Suprapubic skin (tissue), 4 donors: ENCODE measurements at places on chromosomes 5 and 9.

DNA sequence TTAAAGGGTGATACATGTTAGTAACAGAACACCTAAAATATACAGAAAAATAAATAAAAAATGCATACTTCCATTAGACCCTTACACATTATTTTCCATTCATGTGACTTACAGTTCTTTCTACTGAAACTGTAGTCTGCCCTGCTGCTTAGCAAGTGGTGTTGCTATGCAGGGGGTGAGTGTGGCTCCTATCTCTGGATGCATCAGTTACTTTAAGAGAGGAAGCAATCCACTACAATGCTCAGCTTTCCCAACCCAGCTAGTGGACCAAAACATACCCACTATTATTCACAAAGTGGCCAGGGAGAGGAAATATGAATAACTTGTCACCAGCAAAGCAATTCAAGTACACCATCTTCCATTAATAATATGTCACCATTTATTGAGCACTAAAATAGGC is 121.8 kb downstream of the DOCK2 start:
- DNase-seq: no peak

DNA sequence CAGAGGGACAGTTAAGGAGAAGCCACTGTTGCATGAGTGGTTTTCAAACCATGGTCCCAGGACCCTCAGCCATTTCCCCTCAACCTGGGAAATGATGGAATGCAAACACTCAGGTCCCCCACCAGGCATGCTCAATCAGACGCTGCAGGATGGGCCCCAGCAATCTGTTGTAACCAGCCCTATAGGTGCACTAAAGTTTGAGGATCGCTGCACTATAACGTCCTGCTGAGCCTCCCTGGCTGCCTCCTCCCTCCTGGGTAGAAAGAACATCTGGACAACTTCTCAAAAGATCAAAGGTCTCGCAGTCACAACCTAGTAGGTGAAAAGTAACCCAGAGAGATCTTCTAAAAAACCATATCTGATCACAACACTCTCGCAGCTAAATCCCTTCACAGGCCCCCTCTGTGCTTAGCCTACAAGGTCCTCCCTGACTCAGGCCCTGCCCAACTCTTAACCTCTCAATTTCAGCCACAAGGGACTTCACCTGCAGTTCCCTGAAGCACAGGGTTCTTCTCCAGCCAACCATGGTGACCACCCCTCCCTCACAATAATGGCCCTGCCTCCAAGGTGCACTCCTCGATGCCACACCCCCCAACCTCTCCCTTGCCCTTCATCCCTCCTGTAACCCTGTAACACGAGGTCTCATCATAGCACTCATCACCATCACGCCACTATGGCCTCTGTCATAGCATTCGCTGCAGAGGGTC is 3.5 kb downstream of the SHB start:
- DNase-seq: peak; percentile 32

DNA sequence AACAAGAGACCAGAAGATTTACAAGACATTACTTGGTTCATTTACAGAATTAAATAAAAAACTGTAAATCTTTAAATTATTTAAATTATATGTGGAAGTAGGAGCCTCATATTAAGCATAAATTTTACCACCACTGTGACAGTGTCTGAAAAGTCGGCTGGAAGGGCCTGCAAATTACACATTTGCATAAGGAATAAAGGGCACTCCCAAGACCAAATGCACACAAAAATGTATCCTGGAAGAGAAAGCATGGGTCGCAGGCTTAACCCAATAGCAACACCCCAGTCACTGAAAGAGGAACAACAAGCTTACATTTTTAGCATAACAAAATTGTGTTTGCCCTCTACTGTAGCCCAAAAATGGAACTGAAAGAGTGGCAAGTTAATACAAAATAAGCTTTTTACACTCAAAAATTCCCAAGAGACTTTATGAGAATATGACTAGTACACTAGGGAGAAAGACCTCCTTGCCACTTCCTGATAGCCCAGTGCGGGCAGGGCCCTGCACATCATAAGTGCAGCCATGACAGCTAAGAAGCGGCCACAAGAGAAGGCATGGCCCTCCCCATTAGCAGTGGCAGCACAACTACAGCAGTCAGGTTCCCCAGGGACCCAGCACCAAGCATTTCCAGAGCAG is 482.0 kb downstream of the DTWD2 start:
- DNase-seq: no peak

GRCh38 chr9:120892748-120893610 is 16.0 kb upstream of the PHF19 start:
- no peak for DNase-seq

GRCh38 chr9:127170103-127170502 is 47.7 kb upstream of the ANGPTL2 start:
- no peak for DNase-seq

DNA sequence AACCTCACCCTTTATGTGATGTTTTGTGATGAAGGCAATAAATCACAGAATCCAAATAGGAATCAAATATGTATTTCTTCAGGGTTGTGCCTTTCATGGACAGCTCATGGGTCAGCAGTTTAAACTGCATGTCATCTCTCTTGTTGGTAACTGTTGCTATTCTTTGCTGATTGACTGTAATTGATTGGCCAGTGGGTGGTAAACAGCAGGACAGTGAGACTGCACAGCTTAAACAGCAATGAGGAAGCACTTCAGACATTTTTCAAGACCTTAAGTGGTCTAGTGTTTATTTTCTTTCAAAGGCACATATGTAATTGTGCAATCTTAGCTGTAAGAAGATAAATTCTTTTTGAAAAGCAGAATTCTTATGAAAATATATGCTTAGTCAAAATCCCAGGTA is 260.5 kb downstream of the COX7C start:
- DNase-seq: no peak

DNA sequence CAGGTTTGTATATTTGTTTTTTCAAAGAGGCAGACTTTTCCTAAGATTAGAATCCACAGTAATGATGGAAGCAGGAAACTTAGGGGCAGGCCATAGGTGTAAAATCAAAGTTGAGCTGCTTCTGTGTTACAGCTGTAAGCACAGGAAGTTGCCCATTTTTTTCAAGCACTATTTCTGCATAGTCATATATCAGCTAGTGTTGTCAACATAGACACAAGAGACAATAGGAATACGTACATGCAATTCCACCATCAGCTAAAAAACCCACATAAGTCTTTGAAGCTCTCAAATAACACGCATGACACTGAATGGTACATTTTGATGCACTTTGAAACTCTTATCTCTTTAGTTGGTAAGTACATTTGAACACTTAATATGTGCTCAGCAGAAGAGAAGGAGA is 20.2 kb upstream of the SMIM15 start:
- no peak for DNase-seq

GRCh38 chr5:56986626-56986947 is 34.7 kb upstream of the MIER3 start:
- no peak for DNase-seq

DNA sequence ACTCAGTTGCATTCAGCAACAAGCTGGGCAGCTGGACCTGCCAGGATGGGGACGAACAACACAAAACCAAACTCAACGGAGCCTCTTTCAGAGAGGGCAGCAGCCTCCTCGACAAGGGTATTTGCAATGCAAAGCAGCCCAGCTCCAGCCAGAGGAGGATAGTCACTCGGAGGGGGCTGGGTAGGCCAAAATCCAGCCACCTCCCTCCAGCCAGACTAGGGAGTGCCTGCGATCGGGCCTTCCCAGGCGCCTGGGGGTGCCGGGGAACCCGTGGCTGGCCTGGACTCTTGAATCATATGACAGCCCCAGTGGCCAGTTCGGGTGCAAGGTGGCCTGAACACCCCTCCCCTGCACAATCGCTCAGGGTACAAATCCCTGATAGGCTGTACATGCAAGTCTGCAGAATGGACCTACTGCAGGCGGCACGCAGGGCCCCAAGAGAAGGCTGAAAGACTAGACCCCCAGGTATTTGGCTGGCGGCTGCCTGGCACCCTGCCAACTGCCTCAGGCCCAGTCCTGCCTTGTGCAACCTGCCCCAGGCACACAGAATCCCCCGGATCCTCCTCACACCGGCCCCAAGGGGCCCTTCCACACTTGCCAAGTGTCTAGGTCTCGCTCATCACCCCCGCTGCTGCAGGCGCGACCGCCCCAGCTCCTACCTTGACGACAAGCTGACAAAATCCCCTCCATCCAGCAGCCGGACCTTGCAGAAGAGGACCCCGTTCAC is 1.3 kb downstream of the EEIG1 start:
- no peak for DNase-seq

- DNase-seq: no peak
Observed at GRCh38 chr9:8489835-8490234, 690.3 kb upstream of the DMAC1 start.

DNA sequence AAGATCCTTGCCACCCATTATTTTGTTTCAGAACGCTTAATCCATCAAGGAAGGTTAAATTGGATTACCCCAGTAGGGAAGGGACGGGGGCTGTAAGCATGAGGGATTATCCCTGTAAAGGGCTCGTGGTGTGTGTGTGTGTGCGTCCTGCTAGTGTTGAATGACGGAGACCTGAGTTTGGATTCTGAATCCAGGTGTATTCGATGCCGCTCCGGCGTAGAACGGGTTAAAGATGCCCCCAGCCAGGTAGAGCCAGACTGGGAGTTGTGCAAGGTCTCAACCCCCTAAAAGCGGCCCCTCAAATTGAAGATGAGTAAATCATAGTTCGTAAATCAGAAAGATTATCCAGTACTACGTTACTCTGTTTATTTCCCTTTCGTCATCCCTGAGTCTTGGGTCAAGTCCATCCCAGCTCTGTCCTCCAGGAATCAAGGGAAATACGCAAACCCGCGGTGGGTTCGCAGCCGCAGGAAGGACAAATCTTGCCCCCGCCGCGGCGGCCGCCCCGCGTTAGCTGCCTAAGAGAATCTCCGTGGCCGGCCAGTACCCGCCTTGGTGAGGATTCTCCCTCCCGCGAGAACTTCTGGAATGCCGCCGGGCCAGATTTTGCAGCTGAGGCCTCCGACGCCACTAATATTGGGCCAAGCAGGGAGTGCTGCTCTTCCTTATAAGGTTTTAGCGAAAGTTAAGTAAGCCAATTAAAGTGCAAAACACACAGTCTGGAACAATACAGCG is 586 bp upstream of the MTAP start:
- peak; percentile 84 for DNase-seq

DNA sequence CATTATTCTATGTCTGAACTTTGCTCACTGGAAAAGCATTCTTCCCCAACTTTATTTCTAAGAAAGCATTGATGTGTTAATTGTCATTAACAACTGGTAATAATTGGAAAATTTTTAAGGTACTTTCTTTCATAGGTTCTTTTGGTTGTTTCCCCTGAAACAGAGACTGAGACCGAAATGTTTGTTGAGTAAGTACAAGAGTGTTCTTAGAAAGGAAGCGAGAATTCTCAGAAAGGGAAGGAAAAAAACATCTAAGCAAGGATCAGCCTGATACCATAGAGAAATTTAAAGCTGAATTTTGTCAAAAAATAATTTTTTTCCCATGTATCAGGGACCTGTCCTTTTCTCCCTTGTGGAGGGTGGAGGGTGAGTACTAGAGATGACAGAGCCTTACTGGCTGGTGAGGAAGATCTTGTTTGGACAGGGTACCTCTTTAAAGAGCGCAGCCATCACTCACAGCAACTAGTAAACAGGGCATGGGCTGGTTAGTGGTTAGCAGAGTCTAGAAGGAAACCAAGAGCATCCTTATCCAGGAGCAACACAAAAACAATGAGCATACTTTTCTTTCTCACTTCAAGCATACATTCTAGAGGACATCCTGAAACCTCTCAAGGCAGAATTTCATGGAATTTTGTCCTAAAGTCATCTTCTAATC is 898.5 kb downstream of the DNAH5 start:
- DNase-seq: no peak

- no peak for DNase-seq
Observed at GRCh38 chr9:133658442-133659431, 22.6 kb downstream of the DBH start.

GRCh38 chr5:32538031-32538547 is 47.3 kb upstream of the SUB1 start:
- no peak for DNase-seq

GRCh38 chr5:60541980-60542379 is 158.0 kb downstream of the DEPDC1B start:
- no peak for DNase-seq

DNA sequence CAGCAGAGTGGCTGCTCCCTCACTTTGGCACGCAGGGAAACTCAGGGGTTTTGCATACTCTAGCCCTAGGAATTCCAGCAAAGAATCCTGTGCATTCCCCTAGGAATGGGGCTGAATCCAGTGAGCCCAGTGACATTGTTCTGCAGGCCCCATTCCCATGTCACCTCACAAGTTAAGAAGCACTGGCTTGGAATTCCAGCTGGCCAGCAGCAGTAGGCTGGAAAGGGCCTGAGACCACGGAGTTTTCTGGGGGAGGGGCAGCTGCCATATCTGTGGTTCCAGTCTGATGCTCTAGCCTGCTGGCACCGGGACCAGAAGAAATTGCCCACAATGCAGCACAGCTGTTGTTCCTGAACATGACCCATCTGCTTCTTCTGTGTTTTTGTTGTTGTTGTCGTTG is 217.6 kb upstream of the DMRTA1 start:
- DNase-seq: no peak

DNA sequence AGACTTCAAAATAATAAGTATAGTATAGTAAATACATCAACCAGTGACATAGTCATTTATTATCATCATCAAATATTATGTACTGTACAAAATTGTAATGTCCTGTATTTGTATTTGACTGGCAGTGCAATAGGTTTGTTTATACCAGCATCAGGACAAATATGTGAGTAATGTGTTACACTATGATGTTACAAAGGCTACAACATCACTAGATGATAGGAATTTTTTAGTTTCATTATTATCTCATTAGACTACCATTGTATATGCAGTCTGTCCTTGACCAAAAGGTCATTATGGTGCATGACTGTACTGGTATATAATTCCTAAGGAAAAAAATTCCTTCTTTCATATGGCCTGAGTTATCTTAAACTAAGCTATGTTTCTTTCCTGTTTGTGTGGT is 63.6 kb upstream of the VCAN start:
- no peak for DNase-seq

- DNase-seq: no peak
Observed at GRCh38 chr5:142881076-142881783, 111.1 kb downstream of the ARHGAP26 start.

DNA sequence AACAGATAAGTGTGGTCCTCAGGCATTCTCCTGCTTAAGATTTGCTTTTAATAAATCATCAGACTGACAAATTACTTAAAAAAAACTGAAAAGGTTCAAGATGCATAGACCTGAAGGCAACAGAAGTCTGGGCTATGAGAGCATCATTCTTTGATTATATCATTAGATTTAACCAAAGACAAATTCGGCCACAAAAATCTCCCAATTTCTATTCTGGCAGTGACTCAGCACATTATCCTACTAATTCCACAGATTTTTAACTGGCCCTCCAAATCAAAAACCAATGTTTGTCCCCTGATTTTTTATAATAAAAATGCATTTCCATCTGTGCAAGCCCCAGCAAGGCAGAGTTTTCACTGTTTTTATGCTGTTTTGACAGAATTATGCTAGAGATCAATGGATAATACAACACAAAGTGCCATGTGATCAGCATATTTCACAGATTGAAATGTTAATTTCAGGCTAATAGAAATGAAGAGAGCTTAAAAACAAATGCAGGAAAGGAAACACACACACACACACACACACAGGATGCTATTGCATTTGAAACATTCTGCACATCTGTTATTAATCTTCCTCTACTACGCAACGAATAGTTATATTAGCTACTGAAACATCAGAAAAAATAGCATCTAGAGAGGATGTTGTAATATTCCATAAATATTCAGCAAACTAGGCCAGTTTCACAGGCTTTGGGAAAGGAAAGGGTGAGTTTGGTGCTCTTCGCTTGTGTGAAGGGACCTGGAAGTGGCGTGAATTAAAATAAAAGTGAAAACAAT is 177.6 kb upstream of the ST8SIA4 start:
- no peak for DNase-seq

GRCh38 chr9:121711797-121712196 is 60.4 kb downstream of the DAB2IP start:
- no peak for DNase-seq
